ENCODE measurements at places on chromosomes 5 and 9.
A peak's percentile ranks its signal among the peaks of the same experiment; 100 is the strongest.

DNA sequence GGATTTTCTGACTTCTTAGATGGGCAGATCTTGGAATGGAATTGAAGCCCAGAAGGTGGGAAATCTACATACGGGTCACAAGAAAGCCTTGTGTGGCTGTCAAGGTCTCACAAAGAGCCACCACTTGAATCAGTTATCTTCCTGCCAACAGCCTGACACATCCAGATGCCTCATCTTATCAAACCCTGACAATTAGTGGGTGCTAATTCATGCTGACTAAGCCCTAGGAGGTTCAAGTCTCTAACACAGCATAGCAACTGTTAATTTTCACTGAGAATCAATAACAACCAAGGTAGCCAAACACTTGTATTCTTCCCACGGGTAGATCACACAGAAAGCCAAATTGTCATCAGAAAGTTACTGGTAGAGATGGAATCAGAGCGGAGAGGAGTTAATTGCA lies 222.2 kb downstream of the TMEM167A start:
- DNase-seq: no peak

- peak; percentile 34 for DNase-seq
Observed at GRCh38 chr9:130713286-130713960, 19.8 kb downstream of the EXOSC2 start.

DNA sequence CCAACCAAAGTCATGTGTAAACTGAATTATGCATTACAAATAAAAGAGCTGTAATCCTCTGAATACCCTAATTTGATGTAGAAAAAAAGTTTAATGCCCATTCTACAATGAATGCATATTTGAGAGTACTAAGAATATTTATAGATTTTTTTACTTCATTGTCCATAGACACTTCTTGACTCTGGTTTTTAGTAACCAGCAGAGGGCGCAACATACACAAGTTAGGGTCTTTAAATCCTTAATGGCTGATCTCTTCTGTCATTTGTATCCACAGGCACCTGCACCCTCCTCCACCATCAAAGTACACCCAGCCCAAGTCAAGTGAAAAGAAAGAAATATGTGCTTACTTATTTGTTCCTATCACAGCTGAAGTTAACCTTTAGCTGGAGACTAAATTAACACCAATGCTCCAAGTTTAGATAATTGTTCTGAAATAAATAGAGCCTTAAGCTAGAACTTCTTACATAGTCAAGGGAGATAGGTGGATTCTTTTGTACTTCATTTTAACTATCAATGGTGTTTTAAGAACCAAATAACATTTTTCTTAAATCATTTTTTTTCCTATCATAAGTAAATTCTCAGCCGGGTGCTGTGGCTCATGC lies 524.2 kb upstream of the DAB2 start:
- DNase-seq: peak; percentile 61

- DNase-seq: no peak
Observed at GRCh38 chr5:155878991-155879575, 447.9 kb upstream of the SGCD start.

DNA sequence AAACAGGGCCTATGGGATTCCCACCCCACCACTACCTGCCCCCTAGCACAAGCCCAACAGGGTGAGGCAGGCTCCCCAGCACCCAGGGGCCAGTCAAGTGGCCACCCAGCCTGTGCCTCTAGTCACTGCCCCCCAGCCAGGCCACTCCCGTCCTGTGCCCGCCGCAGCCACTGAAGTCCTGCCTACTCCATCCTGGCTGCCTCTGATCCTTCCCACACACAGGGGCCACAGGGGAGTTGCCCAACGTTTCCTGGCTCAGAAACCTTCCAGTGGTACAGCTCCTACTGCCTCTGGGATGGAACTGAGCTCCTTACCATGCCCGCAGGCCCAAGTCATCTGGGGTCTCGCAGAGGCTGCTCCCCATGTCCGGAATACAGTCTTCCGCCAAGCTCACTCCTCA lies 70.2 kb upstream of the STXBP1 start:
- DNase-seq: peak; percentile 66

DNA sequence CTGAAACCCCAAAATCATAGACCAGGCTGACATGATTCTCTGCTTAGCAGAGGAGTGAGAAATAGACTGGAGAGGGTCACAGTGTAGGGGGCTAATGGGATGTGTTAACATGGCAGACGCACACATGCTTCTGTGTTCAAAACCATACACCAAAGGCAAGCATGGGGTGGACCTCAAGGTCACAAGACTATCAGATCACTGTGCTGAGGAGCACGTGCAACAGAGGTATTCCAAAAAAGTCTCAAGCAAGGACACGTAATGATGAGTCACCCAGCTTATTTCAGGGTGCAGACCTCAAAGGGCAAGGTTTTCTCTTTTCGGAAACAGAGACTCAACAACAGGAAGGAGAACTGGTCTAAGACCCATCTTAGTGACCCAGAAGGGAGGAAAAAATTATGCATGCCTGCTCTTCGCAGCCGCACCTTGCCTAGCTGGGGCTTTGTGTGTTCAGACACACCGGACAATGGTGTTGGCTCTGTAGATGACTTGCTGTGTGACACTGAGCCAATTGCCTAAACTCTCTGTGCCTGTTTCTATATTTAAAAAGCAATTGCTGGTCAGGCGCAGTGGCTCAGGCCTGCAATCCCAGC lies 20.3 kb downstream of the WHRN start:
- peak; percentile 65 for DNase-seq

DNA sequence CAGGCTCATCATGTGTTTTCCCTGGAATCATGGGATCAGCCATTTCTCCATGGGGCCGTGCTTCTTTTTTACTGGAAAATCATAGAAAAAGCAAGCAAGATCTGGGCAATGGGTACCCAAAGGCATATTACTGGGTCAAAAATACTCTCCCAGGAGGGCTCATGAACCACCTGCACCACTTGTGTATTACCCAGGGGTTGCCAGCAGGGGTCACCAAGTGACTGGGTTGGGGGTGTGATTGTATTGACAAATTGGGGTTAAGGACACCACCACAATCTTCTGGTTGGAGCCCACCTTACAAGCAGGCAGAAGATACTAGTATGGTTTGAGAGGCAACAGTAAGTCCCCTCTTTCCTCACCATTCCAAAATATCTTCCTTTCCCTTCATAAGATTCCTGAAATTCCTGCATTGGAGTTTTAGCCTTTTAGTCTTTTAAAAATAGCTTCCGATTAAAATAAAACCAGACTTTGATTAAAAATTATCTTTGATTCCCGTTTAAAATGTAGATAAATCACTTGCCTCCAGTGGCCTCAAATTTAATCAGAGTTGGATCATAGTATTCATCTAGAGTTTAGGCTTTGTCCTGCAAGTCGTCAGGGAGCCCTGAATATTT lies 603.3 kb downstream of the KIF4B start:
- no peak for DNase-seq

GRCh38 chr5:60535198-60535597 lies 164.8 kb downstream of the DEPDC1B start:
- no peak for DNase-seq

GRCh38 chr9:109789556-109789955 lies 9.6 kb downstream of the PALM2AKAP2 start:
- DNase-seq: no peak

DNA sequence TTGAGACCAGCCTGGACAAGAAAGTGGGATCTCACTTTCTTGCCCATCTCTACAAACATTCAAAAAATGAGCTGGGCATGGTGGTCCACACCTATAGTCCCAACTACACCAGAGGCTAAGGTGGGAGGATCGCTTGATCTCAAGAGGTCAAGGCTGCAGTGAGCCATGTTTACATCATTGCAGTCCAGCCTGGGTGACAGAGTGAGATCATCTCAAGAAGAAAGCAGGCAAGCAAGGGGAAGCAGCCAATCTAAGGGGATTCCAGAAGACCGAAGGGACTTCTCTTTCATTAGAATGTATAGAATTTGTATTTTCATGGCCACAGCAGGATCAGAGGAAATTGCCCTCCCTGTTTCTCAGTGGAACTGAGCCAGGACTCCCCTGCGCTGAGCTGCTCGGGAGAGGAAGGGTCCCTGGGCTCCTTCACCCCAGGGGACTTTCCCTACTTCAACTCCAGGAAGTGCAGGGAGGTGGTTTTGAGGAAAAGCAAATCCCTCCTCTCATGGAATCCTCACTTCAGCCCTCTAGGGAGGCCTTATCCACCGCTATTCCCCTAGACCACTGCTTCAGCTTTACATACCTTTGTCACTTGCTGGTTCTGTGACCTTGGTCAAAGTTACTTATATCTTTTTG lies 12.1 kb downstream of the WWC1 start:
- no peak for DNase-seq

GRCh38 chr9:113989017-113989713 lies 88.9 kb downstream of the AMBP start:
- no peak for DNase-seq

DNA sequence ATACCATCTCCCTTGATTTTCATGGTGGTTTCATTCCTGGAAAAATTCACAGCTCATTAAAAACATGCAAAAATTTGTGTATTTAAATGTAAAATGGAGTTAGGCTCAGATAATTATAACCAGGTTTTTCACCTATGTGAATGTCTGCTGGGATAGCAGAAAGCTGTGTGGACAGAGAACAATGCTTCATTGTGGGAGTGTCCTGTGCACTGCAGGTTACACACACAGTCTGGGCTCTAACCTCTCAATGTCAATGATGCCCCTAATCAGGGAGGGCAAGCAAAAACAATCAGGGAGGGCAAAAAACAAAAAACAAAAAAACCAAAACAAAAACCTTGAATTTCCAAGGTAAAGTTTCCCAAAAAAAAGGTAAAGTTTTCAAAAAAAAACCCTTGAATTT lies 158.9 kb upstream of the KLF9 start:
- DNase-seq: no peak

DNA sequence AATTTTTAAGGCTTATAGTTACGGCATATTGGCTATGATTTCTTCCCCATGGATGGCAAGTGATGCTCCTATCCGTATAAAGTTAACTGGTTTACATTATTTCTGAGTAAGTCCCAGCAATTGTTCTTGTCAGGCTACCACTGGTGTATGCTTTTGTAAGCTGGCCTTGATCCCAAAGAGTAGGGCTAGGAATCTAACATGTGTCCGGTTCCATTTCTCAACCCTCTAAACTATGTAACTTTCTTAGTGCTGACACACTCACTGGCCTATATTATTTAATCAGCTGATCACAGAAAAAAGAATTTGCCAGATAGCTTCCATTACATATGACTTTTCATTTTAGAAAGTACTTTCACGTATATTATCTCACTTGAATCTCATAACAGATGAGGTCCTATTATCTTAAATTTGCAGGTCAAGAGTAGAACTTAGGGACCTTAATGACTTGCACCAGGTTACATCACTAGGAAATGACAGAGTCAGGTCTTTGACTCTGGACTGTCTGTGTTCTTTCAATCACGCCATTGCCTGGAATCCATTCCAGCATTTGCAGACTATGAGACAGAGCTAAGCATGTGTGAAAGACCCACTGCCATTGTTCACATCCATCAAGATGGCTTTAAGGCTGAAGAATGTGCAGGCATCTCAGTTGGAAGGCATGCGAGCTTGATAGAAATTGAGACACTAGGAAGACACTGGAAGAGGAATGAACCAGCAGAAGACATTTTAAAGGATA lies 362.9 kb downstream of the ARRDC3 start:
- DNase-seq: no peak

GRCh38 chr5:128669803-128670202 lies 131.8 kb upstream of the FBN2 start:
- DNase-seq: no peak

DNA sequence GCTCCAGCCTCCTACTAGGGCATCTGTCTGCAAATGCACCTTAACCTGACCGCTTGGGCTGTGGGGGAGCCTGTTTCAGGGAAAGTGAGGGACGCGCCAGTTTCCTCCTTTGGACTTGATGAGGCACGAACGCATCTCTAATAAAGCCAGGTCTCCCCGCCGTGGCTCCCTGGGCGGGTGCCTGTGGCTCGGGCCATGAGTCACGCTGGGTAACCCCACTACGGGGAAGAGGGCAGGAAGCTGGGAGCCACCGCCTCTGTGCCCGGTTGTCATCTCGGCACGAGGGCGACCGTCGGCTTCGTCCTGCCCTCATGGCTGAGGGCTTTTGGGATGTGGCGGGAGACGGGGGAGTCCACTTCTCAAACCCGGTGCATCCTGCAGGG lies 12.1 kb downstream of the NOTCH1 start:
- DNase-seq: peak; percentile 86

DNA sequence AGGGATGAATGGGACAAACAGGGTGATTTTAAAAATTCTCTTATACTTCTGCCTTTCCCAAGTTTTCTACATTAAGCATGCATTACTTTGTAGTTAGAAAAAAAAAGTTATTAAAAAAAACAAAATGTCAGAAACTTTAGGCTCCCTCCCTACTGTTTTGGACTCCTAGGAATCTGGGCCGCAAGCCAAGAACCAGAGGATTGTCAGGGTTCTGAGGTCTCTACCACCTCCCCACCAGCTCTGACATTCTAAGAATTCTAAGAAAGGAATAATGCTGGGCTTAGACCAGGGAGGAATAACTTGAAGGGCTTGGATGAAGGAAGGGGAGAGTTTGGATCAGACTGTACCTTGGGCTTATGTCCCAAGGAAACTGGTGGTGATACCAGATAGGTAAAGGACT lies 1.1 kb upstream of the ARHGEF39 start:
- no peak for DNase-seq

DNA sequence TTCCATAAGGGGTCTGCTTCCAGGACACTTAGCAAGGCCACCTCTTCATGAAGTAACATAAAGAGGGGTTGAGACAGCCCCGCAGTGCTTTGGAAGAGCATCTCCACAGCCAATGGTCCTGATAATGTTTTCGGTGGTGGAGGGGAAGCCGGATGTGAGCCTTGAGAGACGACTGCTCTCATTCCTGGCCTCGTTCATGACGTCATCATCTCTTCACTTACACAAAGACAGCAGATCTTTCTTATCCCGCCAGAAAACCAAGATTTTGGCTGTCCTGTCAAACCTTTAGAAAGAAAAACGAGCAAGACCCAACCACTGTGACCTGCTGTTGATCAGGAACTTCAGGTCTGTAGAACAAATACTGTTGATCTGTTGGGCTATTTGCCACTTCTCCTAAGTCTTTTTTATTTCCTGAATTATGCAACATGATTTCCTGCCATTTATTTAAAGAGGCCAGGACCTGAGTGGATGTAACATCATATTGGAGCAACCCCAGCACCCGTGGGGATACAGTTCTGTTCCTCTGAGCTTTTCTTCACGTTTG lies 89.0 kb upstream of the IRX2 start:
- no peak for DNase-seq

- no peak for DNase-seq
Observed at GRCh38 chr5:178349075-178349511, 116.5 kb upstream of the PHYKPL start.

DNA sequence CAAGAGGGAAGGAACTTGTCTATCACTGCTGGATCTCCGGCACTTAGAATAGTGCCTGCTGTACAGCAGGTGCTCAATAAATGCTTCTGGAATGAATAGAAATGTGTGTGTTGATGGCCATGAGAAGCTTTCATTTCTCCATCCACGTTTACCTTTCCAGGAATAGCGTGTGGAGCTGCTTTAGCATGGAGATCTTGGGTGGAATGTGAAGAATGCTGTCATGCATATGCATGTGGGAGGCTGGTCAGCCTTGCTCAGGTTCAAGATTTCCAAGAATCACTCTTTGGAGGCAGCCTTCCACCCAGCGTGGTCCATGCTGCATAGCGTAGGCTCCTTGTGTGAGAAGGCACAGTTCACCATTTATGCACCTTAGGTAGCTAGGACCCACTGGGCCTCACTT lies 19.2 kb downstream of the COL15A1 start:
- DNase-seq: no peak

Measured in inflammatory macrophage (primary cell).